ENCODE measurements at places on chromosomes 11 and 22.

DNA sequence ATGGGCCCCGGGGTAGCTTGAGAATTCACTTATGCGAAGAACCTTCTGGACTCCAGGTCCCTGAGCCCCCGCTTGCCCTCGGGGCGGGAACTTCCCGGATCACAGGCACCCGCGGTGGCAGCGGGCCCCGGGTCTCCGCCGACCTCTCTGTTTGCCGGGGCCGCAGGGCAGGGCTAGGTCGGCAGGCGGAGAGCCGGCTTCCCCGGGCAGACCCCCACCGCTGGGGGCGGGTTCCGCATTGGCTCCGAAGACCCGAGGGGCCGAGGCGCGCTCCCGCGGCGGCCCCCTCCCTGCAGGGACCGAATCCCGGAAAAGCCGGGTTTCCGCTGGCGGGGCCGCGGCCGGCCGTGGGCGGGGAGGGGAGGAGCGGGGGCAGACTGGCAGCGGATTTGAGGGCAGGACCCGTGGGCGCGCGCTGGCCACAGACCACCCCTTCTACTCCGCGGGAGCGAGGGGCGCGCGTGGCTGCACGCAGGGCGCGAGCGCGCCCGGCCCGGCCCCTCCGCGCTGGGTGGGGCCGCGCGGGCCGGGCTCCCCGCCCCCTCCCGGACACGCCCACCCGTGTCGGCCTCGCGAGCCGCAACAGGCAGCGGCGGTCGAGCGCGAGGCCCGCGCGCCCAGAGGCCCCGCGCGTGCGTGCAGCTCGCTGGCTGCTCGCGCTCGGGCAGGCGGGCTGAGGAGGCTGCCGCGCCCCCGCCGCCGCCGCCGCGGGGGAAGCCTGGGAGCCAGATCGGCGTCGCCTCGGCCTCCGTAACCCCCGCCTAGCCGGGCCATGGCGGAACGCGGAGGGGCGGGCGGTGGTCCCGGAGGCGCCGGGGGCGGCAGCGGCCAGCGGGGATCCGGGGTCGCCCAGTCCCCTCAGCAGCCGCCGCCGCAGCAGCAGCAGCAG, at the start of gene PACS1:
Gene PACS1, plus strand, starts transcription at position 558 of the 889 bp plus-strand sequence. Its CDS starts 215 bp downstream, at position 773.
- peak; percentile 58 for DNase-seq

DNA sequence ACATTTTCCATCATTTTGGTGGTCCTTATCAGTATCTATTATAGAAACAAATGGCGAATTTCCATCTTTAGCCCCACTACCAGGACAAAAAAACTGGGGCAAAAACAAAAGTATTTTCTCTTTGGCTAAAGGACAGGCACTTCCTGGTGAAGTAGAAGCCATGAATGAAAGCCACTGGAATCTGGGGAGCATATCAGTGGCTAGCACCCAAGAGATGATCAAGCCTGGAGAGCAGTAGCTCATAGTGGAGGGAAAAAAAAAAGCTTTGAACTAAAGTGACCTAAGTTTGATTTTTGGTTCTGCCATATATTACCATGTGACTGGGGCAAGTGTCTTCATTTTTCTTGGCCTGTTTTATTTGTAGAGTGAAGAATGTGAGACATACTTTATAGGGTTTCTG, 272.3 kb downstream of the GUCY1A2 start:
- peak; percentile 36 for DNase-seq

GRCh38 chr11:57407941-57408475, 17.6 kb upstream of the PRG2 start:
- no peak for DNase-seq

DNA sequence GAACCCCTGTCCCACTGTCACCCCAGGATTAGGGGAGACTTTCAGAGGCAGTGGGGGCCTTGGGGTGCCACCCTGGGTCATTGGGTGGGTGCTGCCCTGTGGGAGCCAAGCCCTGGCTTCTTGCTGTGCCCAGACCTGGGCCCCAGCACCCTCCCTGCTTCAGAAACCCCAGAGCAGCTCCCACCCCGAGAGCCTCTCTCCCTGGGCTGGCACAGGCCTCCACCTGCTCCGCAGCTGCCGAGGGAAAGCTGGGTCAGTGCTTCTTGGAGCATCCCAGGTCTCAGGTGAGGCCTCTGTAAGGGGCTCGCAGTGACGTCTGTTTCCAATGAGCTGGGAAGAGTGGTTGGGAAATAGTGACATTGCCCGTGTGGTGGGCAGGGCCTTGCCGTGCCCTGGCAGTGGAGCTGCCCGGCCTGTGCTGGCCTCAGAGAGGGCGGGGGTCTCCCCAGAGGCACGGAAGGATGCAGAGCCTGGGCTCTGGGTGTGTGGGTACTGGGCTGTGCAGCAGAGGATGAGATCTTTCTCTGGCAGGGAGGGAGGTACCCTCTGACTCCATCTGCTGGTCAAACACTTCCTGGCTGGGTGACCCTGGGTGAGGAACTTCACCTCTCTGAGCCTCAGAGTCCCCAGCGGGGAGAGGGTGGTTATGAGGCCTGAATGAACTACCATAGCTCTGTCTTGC, 23.0 kb downstream of the C22orf23 start:
- DNase-seq: no peak

- no peak for DNase-seq
Measured at GRCh38 chr11:15062599-15062998, 10.8 kb upstream of the CALCB start.

DNA sequence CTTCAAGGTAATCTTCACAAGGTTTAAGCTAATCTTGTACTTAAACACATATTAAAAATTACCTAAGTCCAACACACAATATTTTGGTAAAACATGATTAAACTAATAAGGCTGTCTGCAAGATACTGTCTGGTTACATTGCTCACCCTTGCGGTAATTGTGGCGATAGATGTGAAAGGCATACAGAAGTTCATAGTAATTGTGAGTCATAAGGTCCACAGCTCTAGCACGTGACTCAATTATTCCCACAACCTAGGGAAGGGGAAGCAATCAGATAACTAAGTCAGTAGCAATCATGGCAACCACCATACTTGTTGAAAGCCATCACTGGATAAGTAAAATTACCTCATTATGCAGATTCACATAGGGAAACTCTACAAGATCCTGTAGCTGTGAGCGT, 30.5 kb upstream of the FNBP4 start:
- DNase-seq: peak; percentile 10

DNA sequence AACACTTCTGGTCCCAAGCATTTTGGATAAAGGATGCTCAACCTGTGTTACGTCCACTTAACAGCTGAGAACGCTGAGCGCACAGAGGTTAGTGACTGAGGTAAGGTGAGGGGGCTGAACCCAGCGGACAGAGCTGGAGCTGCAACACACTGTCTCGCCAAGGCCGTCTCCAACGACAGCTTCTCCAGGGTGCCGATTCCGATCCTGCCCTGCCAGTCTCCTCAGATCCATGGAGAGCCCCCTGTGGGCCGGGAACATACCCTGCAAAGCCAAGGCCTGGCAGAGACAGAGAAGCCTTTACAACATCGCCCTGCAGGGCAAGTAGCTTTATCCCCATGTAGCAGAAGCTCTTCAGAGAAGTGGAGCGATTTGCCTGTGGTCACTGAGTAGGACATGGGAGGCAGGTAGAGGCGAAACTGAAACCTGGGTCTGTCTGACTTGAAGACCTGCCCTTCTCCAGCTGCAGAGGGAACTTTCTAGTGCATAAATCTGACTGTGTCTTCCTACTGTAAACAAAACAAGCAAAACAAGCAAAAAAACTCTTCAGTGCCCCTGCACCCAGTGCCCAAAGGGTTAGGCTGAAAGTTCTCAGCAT, 72.8 kb downstream of the SCUBE1 start:
- no peak for DNase-seq

DNA sequence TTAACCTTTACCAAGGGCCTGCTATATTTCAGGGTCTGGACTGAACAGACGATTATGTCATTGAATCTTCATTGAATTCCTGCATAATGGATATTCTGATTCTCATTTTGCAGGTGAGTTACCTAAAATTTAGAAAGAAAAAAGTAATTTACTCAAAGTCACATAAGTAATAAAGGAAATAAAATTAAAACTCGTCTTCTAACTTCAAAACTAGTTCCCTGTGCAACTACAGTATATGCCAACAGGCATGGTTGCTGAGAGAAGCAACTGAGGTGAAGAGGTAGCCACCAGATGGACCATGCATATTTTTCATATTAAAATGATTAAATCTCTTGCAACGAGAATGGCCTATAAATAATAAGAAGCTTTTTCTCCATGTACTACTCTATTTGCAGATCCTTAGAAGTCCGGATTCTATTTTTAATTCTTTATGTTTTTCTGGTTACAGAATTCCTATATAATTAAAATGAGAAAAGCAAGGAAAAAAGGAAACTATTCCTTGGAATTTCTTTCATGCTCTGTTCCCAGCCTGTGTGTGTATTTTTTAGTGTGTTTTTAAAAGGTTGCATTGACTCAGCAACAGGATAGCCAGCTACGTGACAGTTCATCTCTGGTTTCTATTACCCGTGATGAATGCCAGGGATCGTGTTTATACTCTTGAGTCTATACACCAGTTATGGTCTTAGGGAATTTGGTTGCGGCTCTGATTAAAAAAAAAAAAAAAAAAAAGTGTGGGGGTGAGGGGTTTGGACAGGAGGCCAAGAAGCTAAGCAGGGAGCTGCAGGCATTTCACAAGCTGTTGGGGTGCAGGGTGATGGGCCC, 186.8 kb downstream of the ETS1 start:
- DNase-seq: peak; percentile 81

- DNase-seq: no peak
Measured at GRCh38 chr11:106379265-106379664, 301.8 kb downstream of the AASDHPPT start.

GRCh38 chr22:29359469-29359868, 28.9 kb downstream of the AP1B1 start:
- DNase-seq: no peak

- DNase-seq: no peak
Measured at GRCh38 chr11:126061707-126062678, 673 bp downstream of the CDON start.

DNA sequence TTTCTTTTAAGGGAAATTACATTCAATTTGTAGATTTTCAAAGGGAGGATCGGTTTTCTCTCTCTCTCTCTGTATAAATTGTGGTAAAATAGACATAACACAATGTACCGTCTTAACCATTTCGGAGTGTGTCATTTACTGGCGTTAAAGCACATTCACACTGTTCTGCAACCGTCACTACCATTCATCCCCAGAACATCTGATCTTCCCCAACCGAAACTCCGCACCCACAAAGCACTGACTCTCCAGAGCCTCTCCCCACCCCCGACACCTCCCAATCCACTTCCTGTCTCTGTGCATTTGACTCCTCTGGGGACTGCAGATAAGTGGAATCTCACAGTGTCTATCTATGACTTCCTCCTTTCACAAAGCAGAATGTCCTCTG, 15.9 kb upstream of the GRAMD4 start:
- DNase-seq: no peak

Data from fibroblast of skin of left biceps (primary cell).